ENCODE measurements at places on chromosomes 2 and 18.

GRCh38 chr2:76406134-76406855 is 695.6 kb upstream of the GCFC2 start:
- no peak for DNase-seq

DNA sequence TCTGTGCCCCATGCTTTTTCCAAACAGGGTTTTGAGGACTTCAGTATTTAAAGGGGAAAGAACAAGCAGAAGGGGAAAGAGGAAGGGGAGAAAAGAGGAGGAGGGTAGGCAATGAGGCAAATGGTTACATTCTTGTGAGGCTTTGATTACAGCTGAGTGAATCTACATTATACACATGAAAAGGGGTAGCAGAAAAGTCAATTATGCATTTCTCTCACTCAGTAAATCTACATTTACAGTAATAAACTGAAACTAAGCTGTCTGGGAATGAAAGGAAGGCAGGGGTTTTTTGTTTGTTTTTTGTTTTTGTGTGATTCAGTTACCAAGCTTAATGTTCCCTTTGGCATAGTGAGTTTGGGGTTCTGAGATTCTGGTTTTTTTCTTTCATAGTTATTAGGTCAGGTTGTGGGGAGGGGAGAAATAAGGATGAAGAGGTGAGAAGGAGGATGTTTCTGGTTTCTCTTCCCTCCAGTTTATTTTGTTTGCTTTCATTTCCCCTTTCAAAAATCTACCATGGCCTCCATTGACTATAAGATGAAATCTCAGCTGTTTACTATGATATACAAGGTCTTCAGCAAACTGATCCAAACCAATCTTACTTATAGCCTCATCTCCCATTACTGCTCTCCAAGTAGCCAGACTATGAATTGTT is 18.7 kb downstream of the C18orf63 start:
- no peak for DNase-seq

- no peak for DNase-seq
These were observed 55.0 kb downstream of the EPB41L3 start for GRCh38 chr18:5488844-5489243.

- no peak for DNase-seq
These were observed 5.6 kb downstream of the ARL4C start for GRCh38 chr2:234491281-234491680.

DNA sequence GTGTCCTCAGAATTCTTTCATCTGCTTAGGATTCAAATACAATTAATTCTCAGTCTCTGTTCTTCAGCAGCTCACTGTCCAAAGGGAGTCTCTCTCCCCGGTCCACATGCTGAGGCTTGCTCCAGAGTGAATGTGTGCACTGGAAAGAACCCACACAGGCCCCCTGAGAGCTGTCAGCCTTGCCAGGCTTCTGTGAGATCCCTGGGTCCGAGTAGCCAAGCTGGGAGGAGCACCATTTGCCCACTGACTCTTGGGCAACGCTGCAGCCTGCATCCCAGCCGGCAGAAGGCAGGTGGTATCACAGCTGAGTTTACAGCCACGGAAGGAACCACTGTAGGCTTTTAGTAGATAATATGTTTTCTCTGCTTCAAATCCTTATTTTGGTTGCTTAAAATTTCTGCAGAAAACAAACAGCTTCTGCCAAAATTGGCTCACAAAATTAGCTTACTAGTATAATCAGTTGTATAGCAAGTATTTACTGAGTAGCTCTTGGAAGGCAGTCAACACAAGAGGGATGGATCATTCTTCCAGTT is 21.4 kb upstream of the LTBP1 start:
- no peak for DNase-seq

DNA sequence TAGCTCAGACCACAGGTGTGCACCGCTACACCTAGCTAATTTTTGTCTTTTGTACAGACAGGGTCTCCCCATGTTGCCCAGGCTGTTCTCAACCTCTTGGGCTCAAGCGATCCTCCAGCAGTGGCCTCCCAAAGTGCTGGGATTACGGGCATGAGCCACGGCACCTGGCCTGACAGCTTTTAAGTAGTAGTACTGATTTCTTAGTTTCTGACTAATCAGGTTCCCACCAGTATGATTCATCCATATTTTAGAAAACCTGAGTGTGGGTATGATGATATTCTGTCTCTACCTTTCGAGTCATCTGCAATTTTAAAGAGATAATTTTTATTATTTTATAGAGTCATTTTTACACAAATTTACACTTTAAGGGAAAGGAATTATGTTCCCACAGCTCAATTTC is 46.4 kb upstream of the GULP1 start:
- DNase-seq = no peak

DNA sequence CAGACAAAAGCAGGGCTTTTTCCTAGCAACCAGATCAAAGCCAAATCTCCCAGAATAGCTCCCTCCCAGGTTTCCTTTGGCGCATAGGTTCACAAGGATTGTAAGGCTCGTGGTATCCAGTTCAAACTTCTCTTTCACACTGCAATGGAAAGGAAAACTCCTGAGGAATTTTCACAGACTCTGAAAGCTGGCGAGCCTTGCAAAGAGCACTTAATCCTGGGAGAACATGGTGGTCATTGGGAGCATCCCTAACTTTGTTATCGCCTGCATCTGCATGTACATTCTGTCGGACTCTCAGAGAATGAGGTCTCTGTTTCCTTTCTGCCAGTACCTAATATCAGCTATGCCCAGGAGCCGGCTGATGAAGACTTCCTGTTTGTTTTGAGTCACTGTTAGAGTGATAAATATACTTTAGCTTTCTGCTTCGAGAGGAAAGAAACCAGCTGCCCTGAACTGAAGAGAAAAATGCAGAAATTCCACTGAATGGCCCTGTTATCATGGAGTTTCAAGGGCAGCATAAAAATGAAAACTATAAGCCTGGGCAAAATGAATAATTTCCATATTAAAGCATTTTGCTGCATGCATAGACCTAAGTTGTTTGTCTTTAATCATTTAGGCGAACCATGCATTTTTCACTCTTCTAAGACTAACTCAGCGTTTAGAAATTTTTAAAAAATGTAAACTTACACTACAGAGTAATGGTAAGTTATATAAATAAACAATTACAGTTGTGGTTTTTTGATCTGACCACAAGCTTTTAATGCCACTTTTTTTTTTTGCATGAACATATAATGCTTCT is 76.4 kb upstream of the ZEB2 start:
- no peak for DNase-seq

- DNase-seq = no peak
These were observed 102.3 kb downstream of the ZFP36L2 start for GRCh38 chr2:43123981-43124686.

- no peak for DNase-seq
These were observed 7.9 kb upstream of the PDCL3 start for GRCh38 chr2:100554798-100555407.

DNA sequence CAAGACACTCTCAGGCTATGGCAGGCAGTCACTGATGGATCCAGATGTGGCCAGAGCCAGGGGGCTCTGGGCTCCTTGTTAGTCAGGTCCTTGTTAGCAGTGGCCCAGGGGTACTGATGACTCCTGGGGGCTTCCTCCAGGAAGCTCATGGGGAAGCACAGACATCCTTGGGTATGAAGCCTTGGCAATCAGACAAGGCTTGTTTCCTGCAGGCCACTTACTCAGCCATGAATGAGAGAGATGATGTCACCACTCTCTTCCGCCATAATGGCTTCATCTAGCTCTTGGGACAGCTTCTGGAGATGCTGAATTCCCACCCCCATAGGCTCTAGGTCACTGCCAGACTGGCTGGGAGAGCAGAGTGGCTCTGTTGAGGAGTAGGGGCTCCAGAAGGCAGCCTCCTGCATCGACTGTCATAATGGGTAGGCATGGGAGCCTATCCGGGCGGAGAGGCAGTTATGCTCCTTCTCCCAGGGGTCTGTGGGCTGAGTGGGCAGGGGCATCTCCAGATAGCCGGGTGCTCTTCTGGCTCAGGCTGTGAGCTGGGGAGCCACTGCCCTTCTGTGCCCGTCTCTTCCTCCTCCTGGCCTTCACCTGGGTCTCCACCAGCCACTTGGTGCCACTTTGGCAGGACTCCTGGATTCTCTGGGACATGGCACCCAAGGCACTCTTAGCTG is 40.2 kb upstream of the BMPR2 start:
- no peak for DNase-seq
